Cardiac ventricle fibroblast (primary cell): ENCODE measurements at places on chromosomes 11 and 22. TPM values are rescaled to one million over a fixed set of nuclear protein-coding genes. Genes with fewer than 3 reads are reported as not detected.

Gene GLB1L3
- total RNA-seq, result not detected in 2 replicates

Gene MB
- not detected in 2 replicates for total RNA-seq

Gene GLYAT
- total RNA-seq, result not detected in 2 replicates

Gene ZNF74
- 7.2 and 9.2 TPM in 2 replicates for total RNA-seq

Gene IGSF22
- not detected in 2 replicates for total RNA-seq

Gene GUCY1A2
- total RNA-seq, result 0.25 and 0.64 TPM in 2 replicates

Gene RAG2
- not detected in 2 replicates for total RNA-seq

Gene PITPNM1
- total RNA-seq, result 17.0 and 20.1 TPM in 2 replicates

Gene PLA2G3
- not detected in 2 replicates for total RNA-seq

Gene CHRM1
- total RNA-seq, result not detected in 2 replicates

Gene SLC6A5
- not detected in 2 replicates for total RNA-seq

Gene PNPLA3
- 0.87 and 0.88 TPM in 2 replicates for total RNA-seq

Gene SMC1B
- total RNA-seq, result not detected in 2 replicates
